NCI-H2107 (cell line): ENCODE measurements at places on chromosomes 1 and 21.

DNA sequence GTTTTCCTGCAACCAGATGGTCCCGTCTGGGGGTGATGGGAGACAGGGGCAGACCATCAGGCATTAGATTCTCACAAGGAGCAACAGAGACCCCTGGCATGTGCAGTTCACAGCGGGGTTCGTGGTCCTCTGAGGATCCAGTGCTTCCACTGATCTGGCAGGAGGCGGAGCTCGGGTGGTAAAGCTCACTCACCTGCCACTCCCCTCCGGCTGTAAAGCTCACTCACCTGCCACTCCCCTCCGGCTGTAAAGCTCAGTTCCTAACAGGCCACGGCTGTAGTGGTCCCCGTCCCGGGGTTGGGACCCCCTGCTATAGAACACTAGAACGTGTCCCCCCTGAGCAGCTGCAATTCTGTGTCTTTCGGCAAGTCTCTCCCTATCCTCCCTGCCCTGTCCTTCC lies 4.6 kb downstream of the KRTAP10-12 start:
- DNase-seq = no peak

- no peak for DNase-seq
Measured at GRCh38 chr1:206446688-206447421, 23.4 kb upstream of the IKBKE start.

GRCh38 chr1:97844552-97845089 lies 76.2 kb downstream of the DPYD start:
- no peak for DNase-seq

- DNase-seq = no peak
Measured at GRCh38 chr21:42215942-42216725, 2.8 kb upstream of the ABCG1 start.

GRCh38 chr1:5576673-5577065 lies 415.6 kb downstream of the NPHP4 start:
- DNase-seq = no peak
